Stimulated activated naive CD4-positive, alpha-beta T cell (primary cell): ENCODE measurements at places on chromosomes 1 and 21.

DNA sequence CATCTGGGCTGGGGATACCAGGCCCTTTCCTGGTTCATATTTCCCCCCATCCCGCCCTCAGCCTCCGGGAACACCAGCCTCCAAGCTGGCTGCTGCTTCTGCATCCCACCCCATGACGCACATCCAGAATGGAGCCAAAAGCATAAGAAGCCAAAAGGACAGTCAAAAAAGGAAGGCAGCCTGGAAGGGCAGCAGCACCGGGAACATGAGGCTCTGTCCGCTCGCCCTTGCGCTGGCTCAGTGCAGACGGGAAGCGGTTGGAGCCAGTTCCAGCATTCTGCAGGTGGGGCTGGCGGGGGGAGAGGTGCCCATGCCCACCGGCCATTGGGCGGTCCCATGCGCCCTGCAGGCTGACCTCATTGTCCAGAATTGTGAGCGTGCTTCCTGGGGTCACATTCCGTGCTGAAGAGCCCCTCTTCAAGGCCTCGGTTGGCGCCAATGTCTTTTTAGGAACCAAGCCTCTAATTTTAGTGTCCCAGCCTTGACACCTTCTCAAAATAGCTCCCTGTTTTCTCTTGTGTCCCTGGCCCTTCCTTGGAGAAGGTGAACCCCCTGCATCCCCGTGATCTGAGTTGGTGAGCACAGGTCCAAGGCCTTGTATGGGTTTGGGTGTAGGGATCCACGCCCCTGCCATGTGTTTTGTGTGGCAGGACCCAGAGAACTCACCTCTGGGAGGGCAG, 28.4 kb upstream of the NPPB start:
- DNase-seq: no peak

DNA sequence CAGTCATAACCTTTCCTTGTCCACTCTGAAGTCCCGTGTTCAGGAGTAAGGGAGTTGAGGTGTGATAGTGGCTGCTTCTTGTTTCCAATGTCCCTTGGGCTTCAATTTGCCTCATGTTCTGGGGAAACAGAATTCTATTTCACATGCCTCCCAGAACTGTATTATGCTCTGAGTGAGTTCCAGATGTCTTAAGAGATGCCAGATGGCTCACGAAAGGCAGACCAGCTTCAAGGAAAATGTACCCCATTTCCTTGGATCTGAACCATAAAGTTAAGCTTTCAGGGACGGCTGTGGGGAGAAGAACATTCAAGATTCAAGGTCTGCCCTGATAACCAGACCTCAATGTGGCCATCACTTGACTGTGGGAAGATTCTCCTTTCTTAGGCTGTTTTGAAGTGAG, 42.4 kb downstream of the C1orf87 start:
- no peak for DNase-seq

GRCh38 chr1:6724517-6725141, 23.0 kb upstream of the DNAJC11 start:
- no peak for DNase-seq

DNA sequence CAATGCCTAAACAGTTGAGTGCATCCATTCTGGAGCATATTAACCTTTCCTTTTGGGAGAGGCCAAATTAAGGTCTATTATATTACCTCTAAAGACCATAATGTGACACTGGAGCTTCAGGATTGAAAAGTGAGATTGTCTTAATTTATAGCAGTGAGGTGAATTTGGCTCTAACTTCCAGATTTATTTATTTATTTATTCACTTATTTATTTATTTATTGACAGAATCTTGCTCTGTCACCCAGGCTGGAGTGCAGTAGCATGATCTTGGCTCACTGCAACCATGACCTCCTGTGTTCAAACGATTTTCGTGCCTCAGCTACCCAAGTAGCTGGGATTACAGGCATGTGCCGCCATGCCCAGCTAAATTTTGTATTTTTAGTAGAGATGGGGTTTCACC, 19.1 kb downstream of the ZCCHC17 start:
- DNase-seq: no peak

- no peak for DNase-seq
Measured at GRCh38 chr1:169309178-169310166, 58.1 kb downstream of the NME7 start.

DNA sequence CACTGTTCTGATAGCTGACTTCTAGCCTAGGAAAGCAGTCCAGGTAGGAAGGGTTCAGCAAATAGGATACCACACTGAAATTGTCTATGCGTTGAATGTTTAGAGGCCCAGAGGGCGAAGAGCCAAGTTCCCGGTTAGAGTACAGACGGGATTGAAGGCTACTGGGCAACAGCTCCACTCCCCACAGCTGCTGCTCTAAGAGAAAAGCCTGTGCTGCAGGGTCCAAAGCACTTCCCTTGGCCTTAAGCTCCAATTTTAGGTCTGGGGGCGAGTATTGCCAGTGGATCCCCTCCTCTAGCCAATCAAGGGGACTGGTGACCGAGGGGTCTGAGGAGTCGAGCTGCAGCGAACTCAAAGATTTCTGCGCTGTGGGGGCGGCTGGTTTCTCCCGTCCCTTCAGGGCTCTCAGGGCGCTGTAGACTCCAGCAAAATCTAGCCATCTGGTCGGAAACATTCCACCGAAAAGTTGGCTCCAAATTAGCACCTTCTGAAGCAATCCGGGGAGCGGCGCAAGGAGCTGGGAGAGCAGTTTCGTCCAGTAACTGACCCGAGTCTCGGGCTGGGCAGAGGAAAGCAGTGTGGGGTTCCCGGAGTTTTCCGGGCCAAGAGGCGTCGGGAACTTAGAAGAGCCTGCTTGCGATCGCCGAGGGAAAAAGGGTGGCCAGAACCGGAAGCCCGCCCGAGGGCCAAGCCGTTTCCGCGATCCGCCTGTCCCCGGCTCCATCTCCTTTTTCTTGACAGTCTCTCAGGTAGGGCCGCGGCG, 748 bp downstream of the PPP1R15B start:
- peak; percentile 39 for DNase-seq

DNA sequence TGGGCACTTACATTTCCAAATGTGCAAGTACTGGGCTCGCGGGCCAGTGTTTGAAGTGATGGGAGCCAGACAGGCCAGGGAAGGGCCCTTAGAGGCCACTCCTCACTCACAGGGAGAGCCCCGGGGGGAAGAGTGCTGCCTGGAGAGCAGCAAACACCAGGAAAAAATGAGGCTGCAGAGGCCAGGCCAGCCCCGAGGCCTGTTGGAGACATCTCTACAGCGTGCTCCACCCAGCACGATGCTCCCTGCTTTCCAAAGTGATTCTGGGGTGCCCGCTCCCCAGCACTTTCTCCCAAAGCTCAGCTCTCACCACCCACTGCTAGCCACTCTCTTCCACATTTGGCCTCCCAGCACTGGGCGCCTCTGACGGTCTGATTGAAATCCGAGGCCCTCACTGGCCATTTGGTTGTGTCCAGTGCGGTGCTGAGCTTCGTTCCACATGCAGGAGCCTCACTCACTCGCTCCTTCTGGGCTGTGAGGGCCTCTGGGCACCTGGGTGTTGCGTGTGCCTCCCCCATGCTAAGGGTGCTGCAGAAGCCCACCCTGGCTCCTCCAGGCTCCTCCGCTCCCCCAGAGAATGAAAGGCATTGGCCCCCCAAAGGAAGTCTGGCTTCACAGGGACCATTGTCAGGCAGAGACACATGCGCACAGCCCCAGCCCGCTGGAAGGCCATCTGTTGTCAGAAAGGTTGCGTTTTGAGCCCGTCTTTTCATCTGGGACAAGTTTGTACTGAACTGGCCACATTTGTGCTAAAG, 385.4 kb upstream of the VAMP3 start:
- DNase-seq: no peak

DNA sequence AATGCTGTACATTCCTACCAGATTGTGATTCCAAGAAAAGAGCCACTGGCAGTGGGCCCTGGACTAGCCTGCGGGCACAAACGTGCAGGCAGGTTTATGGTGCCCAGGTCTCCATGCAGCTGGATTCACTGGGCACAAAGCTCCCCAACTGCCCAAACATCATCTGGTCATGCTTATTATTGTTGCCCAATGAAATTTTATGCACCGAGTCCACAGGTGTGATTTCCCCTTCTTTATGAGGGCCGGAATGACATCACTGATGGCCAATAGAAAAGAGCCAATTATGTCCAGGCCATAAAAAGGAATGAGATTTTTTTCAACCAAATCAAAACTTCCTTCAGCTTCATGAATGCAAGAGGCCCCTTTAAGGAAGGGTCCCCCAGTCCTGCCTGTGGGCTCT, 66.2 kb downstream of the ERI3 start:
- no peak for DNase-seq

GRCh38 chr1:208821939-208822338, 577.8 kb upstream of the PLXNA2 start:
- DNase-seq: no peak

DNA sequence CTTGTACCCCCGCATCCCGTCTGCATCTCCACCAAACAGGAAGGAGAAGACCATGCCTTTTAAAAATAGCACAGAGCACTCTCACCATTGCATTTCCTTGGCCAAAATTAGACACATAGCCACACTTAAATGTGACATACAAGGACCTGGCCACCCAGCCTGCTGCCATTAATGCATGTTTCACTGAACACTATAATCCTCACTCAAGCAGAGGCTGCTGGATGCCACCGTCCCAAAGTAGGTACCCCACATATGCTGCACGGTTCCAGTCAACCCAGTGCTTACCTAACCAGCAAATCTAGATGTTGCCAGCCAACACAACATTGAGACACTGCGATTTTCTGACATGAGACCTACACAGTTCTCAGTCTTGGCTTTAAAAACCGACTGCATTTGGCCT, 107.7 kb downstream of the ADSS2 start:
- no peak for DNase-seq

DNA sequence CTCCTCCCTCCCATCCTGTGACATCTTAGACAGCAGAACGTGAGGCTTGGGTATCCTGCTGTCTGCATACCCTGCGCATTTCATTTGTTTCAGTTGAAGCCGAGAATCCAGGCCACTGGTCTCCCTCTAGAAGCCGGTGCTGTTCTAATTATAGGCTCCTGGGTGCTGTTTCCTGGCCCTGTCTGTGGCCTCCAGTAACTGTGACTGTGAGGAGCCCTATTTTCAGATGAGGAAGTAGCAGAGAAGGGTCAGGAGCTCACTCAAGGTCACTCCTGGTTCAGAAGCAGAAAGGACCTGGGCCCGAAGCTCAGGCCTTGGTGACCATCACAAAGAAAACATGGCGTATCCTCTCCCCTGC, 24.0 kb downstream of the COQ8A start:
- DNase-seq: no peak

DNA sequence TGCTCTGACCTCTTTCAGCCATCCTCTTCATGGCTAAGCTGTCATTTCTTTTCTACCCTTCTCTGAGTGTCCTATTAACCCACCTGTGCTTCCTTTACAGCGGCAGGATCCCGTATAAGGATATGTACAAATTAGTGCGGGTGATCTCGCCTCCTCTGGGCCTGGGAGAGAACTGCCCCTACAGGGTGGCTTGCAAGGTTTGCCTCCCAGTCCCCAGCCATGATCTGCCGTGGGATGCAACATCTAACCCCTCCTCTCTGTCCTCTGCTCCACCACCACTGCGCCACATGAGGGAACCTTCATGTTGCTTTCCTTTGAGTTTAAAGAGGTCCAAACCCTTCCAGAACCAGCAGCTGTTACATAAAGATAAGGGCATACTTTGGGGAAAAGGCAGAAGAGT, 282.2 kb downstream of the ZNF648 start:
- DNase-seq: no peak

DNA sequence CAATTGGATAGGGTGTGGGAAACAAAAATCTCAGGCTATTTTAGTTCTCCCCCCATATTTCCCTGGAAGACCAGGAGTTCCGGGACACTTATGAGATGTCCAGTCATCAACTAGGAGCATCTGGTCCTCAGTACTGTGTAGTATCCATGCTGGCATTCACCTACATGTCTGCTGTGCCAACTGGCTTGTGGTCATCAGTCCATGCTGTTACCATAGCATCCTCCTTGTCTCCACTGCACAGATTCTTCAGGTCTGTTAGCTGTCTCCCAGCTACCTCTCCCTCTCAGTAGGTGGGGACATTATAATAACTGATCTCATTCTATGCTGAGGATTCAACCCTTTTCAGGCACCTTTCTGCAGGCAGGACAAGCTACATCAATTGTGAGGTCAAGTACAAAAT, 302.9 kb downstream of the BARHL2 start:
- no peak for DNase-seq

DNA sequence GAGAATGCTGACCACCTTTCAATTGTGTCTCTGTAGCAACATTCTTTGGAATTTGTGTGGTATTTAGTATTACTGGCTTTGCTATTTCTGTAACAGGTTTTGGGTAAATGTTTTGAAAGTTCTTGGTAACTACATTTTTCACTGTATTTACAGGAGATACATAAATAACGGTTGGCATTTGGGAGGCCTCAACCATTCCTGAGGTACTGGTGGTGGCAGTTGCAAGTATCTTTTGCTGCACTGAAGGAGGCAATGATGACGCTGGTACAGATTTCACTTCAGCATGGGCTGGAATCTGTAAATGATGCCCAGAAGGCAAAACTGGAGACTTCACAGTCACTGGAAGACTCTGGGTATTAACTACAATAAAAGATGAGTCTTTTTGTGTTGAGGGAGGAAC, 11.7 kb downstream of the LRIF1 start:
- DNase-seq: no peak
